Neural progenitor cell (in vitro differentiated cells): ENCODE measurements at places on chromosomes 12 and 14. TPM values are rescaled to one million over a fixed set of nuclear protein-coding genes. Genes with fewer than 3 reads are reported as not detected.

The BTG1 gene
- total RNA-seq, result 25.2 and 45.1 TPM in 2 replicates

The EIF2S3B gene
- total RNA-seq, result 1.4 and 1.8 TPM in 2 replicates

The AEBP2 gene
- total RNA-seq, result 22.6 and 34.0 TPM in 2 replicates

The SYNDIG1L gene
- total RNA-seq, result 0.40 TPM in 1 of 2 replicates, not detected in the other

The KRT5 gene
- total RNA-seq, result not detected in 2 replicates

The VPS37B gene
- 19.4 and 23.9 TPM in 2 replicates for total RNA-seq

The SART3 gene
- total RNA-seq, result 79.0 and 116 TPM in 2 replicates

DNA sequence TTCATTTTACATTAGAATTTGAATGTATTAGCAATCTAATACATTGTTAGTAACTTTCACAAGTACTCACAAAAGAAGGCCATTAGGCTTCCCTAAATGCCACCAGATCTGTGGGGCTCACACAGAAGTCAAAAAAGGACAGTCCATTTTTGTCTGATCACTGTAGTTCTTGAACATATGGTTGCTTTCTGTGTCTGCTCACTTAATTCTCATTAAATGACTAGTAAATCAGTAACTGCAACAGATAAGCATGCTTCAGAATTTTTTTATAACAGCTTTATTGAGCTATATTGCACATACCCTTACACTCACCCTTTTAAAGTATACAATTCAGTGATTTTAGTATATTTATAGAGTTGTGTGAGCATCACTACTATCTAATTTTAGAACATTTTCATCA, 71.4 kb downstream of the DENND5B start:
- no peaks in the 10 kb centered on the region for H3K27me3 ChIP-seq
- H3K4me1 ChIP-seq, result peaks cover 41% of the 10 kb centered on the region
- H3K36me3 ChIP-seq, result no peaks in the 10 kb centered on the region

DNA sequence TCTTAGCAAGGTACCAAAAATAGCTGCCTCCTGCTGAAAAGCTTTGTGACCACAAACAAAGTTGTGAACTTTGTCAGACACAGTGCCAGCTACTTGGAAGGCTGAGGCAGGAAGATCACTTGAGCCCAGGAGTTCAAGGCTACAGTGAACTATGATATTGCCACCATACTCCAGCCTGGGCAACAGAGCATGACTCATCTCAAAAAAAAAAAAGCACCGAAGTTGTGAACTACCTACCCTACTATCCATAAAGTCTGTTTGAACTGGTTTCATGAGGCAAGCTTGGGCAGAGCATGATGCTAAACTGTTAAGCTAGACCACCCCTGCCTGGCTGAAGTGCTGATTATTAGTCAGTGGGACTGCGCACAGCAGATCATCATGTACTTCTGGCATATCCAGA, 75.5 kb downstream of the RAD52 start:
- no peak overlapping the region for H3K4me3 ChIP-seq
- no peaks in the 10 kb centered on the region for H3K27me3 ChIP-seq
- peaks cover 10% of the 10 kb centered on the region for H3K36me3 ChIP-seq
- no peaks in the 10 kb centered on the region for H3K4me1 ChIP-seq
- no peak overlapping the region for H3K27ac ChIP-seq
- no peak for DNase-seq

- no peaks in the 10 kb centered on the region for H3K27me3 ChIP-seq
- H3K4me1 ChIP-seq, result peaks cover 7% of the 10 kb centered on the region
- no peak for DNase-seq
- H3K36me3 ChIP-seq, result no peaks in the 10 kb centered on the region
- H3K4me3 ChIP-seq, result no peak within 1 kb of the TSS
These were observed at the start of gene SERPINA1 for GRCh38 chr14:94388384-94389103. Gene SERPINA1, minus strand, starts transcription at chr14:94388602. Its CDS starts 5,365 bp downstream, at chr14:94383237.

- no peaks in the 10 kb centered on the region for H3K27me3 ChIP-seq
- H3K36me3 ChIP-seq, result no peaks in the 10 kb centered on the region
- no peak overlapping the region for H3K4me3 ChIP-seq
These were observed 10.8 kb downstream of the FBXL14 start for GRCh38 chr12:1583421-1584078.

DNA sequence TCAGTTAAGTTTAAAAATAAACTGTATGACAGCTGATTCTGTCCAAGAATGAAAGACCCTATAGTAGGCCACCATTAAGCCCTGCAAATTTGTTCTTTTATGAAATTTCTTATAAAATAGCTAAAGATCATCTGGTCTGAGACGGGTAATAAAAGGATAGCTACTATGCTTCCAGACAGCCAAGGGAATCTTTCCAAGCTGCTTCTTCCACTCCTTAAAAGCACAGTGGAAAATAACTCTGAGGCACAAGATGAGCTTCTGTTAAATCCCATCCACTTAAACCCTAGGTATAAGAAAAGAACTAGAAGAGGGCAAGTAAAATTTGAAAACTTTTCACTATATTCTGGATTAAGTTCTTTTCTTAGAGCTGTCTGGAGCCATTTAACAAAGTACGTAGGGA, 194.3 kb downstream of the CAPZA3 start:
- no peaks in the 10 kb centered on the region for H3K4me1 ChIP-seq
- no peak for DNase-seq
- H3K27ac ChIP-seq, result no peak overlapping the region
- H3K36me3 ChIP-seq, result no peaks in the 10 kb centered on the region

DNA sequence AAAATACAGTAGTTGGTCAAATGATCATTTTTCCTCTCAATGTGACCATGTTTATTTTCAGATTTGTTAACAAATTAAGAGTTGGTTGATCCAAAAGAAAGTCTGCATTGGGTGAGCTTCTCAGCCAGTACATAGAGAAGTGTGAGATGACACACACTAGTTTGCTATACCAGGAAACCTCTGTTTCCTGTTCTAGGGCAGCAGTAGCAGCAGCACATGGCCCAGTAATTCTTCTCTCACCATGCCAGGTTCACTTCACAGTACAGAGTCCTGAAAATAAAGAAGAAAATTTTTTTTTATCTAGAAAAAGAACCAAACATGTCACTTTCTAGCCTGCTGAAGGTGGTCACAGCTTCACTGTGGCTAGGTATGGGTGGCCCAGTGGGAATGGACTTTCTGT, 250.2 kb upstream of the OR4E1 start:
- H3K4me3 ChIP-seq, result no peak overlapping the region
- H3K27me3 ChIP-seq, result peaks cover 44% of the 10 kb centered on the region
- H3K36me3 ChIP-seq, result no peaks in the 10 kb centered on the region
- no peak overlapping the region for H3K27ac ChIP-seq
- H3K4me1 ChIP-seq, result no peaks in the 10 kb centered on the region

DNA sequence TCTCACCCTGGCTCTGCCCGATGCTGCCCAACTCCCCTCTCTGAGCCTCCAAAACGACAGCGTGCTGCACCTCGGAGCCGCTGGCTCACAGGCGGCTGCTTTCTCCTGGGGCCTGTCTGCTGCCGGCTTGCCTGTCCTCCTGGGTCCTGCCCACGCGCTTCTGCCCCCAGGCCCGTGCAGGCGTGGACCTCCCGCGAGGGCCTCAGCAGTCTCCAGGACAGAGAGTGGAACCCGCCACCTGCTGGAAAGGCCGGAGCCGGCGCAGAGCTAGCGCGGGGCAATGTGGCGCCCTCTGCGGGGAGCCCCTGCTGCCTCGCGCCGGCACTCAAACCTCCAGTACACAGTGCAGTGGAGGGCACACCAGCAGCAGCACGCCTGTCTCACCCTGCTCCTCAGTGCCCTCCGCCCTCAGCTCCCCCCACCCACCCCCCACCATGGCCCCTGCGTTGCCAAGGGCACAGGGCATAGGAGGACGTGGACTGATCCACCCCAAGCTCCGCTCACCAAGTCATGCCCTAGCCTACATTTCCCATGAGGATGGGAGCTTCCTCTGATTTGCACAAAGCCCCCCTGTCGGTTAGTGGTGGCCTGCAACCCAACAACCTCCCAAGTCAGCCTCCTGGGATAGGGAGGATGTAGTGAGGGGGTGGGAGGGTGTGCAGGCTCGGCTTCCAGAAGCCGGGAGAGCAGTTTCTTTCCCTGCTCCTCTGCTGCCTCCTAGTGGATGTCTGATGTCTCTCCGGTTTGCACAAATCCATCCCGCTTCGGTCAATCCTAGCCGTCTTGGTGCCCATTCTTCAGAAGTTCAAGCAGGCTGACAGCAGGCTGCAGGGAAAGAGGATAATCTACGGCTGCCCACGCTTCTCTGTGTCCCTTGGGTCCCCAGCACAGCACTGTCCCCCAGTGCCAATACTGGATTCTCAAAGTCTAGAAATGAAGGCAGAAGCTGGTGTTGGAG, 25.2 kb downstream of the KRT8 start:
- no peak overlapping the region for H3K27ac ChIP-seq
- no peaks in the 10 kb centered on the region for H3K36me3 ChIP-seq
- peak; percentile 96 for DNase-seq
- peak overlapping the region; percentile 31 for H3K4me3 ChIP-seq

- DNase-seq, result peak; percentile 60
- no peak overlapping the region for H3K4me3 ChIP-seq
- no peak overlapping the region for H3K27ac ChIP-seq
- no peaks in the 10 kb centered on the region for H3K36me3 ChIP-seq
- peaks cover 12% of the 10 kb centered on the region for H3K4me1 ChIP-seq
These were observed 98.4 kb downstream of the APAF1 start for GRCh38 chr12:98743362-98743953.
